ENCODE measurements at places on chromosomes 16 and 17. TPM values are rescaled to one million over a fixed set of nuclear protein-coding genes. Genes with fewer than 3 reads are reported as not detected.

Gene DPH1
- total RNA-seq = 20.2 TPM

Gene GUCY2D
- not detected for total RNA-seq

Gene NLRC3
- 18.2 TPM for total RNA-seq

Gene RTN4RL1
- total RNA-seq = 0.10 TPM

Gene SMIM22
- 0.61 TPM for total RNA-seq

Gene KRTAP9-7
- not detected for total RNA-seq

Gene C1QBP
- total RNA-seq = 415 TPM

Gene FBXW10B
- total RNA-seq = not detected

Gene PRSS27
- total RNA-seq = 0.97 TPM

Gene PRR35
- total RNA-seq = not detected

Gene DBNDD1
- total RNA-seq = 1.3 TPM

Gene FAM20A
- total RNA-seq = not detected

Gene TRPV2
- 93.7 TPM for total RNA-seq

Gene LCMT1
- 35.6 TPM for total RNA-seq

Gene HOXB7
- 4.5 TPM for total RNA-seq

Gene TUBD1
- total RNA-seq = 7.7 TPM

Gene CSH2
- total RNA-seq = not detected

Gene NT5M
- 8.4 TPM for total RNA-seq

Gene CUEDC1
- 7.4 TPM for total RNA-seq

Gene FAM171A2
- 1.7 TPM for total RNA-seq

Gene NPIPB9
- total RNA-seq = 1.6 TPM

Gene ZFPM1
- 4.0 TPM for total RNA-seq

Gene NXN
- total RNA-seq = 0.29 TPM

Gene PLLP
- 0.77 TPM for total RNA-seq

Gene KRTAP4-3
- total RNA-seq = not detected

Gene CCDC200
- not detected for total RNA-seq

Gene MYH2
- total RNA-seq = not detected

Gene GNG13
- not detected for total RNA-seq

Data from GM12878 (cell line).